Right ventricle myocardium inferior (tissue), 1 donor: ENCODE measurements at places on chromosomes 12 and 14. TPM values are rescaled to one million over a fixed set of nuclear protein-coding genes. Genes with fewer than 3 reads are reported as not detected.

TRIM9 gene
- total RNA-seq = 0.62 TPM

RPGRIP1 gene
- 0.60 TPM for total RNA-seq

FICD gene
- total RNA-seq = 2.9 TPM

AICDA gene
- total RNA-seq = 0.08 TPM

RASAL1 gene
- total RNA-seq = not detected

SRGAP1 gene
- 2.2 TPM for total RNA-seq

TIMELESS gene
- total RNA-seq = 3.2 TPM

- DNase-seq = no peak
Observed at GRCh38 chr12:123942238-123942653, 30.4 kb downstream of the CCDC92 start.

GRCh38 chr12:123948401-123948795, 24.2 kb downstream of the CCDC92 start:
- DNase-seq = peak; percentile 59

DNA sequence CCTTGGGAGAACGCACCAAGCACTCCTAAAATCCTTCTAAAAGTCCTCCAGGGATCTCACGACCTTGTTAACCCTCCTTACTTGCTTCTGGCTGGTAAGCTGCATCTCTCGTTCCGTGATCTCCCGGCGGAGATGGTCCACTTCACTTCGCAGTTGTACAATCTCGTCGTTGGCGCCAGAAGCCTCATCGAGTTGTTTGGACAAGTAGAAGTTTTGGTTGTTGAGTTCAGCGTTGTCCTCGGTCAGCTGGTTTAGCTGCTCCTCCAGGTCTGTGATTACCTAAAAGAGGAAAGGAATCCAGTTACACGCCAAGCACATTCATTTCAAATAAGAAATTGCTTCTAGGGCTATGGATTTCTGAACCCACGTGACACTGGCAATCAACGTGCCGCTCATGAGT, 67.1 kb downstream of the PRKAB1 start:
- no peak for DNase-seq

- no peak for DNase-seq
Observed at GRCh38 chr12:105419606-105420005, 89.1 kb downstream of the C12orf75 start.

DNA sequence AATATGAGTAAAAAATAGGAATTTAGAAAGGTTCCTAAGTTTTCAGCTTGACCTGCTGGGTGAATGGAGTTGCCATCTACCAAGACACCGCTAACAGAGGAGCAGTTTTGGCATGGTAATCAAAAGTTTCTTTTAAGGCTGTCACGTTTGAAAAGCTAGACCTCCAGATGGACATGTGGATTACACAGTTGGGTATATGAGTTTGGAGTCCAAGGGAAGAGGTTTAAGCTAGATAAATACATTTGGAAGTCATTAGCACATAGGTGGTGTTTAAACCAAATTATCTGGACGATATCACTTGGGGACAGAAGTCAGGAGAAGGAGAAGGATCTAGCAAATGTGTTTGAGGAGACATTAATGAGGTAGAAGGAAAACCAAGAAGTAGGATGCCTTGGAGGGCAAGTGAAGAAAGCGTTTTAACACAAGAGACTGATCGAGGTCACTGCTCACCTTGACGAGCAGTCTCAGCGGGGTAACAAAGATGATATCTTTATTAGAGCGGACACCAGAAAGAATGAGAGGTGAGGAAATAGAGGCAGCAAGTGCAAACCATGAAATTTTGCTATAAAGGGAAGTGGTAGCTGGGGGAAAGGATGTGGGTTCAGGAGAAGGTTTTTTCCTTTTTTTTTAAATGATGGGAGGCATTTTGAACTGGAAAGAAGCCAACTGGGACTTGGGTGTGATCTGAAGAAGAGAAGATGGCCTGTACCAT, 17.6 kb downstream of the PNP start:
- no peak for DNase-seq

GRCh38 chr12:40229690-40230651, 5.2 kb downstream of the LRRK2 start:
- DNase-seq = no peak

DNA sequence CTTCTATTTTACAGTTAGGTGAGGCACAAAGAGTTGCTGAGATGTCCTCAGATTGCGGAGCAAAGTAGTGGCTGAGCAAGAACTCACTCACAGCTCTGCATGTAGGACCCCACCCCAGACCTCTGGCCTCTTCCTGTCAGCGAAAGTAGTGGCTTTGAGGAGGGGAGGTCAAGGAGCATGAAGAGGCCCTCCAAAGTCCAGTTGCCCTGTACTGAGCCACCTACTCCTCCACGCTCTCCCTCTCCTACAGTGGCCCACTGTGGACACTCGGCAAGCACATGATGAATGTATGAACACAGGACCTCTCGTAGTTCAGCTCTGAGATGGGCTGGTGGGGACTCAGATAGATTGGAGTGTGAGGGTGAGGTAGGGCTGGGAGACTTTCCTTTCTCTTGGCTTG, 5.3 kb upstream of the PLEKHH1 start:
- no peak for DNase-seq

GRCh38 chr14:73662487-73662943, 17.7 kb downstream of the DNAL1 start:
- DNase-seq = no peak

GRCh38 chr12:58359084-58359483, 417.7 kb downstream of the ATP23 start:
- DNase-seq = peak; percentile 65

- DNase-seq = no peak
Observed at GRCh38 chr14:95713596-95714371, at the start of gene TCL1A. Gene TCL1A, minus strand, starts transcription at chr14:95714125. Its CDS starts 59 bp downstream, at chr14:95714066.

GRCh38 chr12:106085213-106085612, 53.5 kb downstream of the NUAK1 start:
- DNase-seq = no peak

DNA sequence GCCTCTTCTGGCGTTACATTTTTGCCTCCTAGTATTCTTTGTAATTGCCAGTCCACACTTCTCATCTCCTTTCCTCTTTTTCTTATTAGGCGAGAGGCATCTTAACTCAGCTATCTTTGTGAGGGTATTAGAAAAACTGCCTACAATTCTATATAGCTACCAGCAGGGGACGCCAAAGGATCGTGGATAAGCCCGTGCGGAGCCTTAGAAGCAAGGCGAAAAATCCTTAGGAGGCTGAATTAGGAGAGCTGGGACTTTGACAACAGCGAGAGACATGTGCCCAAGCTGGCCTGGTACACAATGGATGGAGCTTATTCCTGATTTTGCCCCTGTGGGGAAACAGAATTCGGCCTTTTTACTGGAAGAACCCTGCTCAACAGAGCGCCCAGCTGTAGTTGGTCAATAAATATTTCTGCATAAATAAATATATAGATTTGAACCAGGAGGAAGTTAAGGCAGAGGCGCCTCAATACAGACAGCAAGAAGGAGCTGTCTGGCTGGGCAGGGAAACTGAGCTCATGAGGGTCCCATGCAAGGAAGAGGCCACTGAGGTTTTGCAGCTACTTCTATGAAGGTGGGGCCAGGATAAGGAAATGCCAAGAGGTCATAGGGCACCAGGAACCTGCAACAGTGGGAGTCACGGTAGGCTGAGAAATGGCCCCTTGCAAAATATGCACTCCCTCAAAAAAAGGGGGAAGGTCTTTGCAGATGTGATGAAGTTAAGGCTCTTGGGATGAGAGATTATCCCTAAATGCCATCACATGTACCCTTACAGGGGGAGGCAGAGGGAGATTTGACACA, 14.6 kb upstream of the RBM19 start:
- DNase-seq = no peak

DNA sequence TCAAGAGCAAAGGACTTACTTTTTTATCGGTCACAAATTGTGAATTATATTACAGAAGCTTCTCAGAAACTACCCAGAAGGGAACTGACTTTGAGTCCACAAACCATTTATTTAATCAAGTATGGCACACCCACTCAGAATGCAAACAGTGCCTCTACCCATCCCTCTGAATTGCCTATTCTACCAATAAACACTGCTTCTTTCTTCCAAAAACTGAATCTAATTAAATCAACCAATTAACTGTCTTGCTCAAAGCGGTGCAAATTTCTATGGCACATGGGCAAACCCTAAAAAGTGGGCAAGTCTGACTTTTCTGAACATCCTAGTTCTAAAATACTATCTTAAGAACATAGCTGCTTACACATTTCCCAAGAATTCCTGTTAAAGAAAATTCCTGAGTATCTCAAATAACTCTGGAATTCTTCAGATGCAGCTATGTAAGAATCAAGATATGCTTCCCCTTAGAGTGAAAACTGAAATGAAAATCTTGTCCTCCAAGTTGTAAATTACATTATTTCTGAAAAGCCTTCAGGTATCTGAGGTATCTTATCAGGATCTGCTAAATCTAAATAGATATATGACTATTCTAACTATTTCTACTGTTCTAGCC, 4.3 kb downstream of the SPTLC2 start:
- DNase-seq = no peak

GRCh38 chr12:5467931-5468330, 36.0 kb downstream of the NTF3 start:
- DNase-seq = no peak

- DNase-seq = no peak
Observed at GRCh38 chr14:76168531-76168930, 16.8 kb downstream of the GPATCH2L start.

DNA sequence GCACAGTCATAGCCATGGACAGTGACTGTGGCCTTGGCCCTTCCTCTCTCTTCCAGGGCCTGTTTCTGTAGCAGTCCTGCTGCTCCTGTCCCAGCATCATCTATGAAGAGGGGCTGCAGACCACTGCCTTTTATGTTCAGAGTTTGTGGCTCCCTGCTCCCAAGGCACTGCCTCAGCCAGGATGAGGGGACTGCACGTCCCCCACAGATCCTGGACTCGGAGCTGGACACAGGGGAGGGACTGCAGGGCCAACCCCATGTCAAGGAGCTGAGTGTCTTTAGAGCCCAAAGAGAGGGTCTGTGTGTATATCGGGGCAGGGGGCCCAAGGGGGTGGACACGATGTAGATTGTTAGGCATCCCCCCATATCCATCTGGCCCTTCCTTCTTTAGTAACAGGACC, 60.6 kb upstream of the DIO3 start:
- DNase-seq = peak; percentile 20

DNA sequence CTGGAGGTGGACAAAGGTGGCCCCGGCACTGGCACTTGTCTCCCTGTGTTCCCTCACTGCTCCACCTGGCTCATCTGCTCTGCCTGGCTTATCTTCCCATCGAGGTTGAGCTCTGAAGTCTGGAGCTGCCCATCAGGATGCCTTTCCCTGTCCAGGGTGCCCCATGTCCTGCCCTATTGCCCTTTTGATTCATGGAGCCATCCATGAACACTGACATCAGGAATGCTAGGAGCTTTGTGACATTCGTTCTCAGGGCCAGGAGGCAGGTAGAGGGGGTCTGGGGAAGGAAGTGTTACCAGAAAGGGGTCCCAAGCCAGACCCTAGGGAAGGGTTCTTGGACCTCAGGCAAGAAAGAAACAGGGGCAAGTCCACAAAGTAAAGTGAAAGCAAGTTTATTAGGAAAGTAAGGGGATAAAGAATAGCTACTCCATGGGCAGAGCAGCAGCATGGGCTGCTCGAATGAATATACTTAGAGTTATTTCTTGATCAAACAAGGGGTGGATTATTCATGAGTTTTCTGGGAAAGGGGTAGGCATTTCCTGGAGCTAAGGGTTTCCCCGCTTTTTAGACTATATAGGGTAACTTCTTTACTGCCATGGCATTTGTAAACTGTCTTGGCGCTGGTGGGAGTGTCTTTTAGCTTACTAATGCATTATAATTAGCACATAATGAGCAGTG, 51.6 kb downstream of the RIN3 start:
- no peak for DNase-seq

- no peak for DNase-seq
Observed at GRCh38 chr12:60278209-60278608, 682.4 kb downstream of the SLC16A7 start.

GRCh38 chr14:103281496-103282231, 52.4 kb upstream of the EIF5 start:
- no peak for DNase-seq

- no peak for DNase-seq
Observed at GRCh38 chr14:67646131-67646530, 26.4 kb downstream of the ARG2 start.

DNA sequence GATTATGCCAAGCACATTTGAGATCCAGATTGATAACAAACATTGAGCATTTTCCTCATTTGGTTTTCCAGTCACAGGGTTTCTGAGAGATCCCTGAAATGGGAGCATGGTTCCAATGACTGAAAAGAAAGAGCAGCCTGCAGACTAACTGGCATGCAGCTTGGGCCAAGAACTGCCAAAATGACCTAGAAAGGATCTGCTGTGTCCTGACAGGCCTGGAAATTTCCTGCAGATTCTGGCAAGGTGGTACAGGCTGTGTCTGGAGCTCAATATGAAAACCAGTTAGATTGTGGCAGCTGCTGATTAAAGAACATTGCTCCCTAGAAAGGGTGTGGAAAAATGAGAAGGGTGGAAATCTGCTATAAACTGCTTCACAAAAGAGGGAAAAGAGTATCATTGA, 417.3 kb downstream of the IPO8 start:
- no peak for DNase-seq

DNA sequence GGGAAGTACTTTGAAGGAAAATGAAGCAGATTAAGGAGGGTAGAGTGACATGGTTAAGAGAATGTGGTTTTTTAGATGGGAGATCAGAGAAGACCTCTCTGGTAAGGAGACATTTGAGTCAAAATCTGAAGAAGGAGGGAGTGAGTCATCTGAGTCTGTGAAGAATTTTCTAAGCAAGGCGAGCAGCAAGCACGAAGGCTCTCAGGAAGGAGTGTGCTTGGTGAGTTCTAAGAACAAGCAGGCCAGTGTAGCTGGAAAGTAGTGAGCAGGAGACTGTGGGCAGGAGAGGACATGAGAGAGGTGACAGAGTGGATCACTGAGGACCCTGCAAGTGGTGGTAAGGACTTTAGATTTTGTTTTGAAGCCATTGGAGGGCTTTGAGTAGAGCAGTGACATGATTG, 76.3 kb upstream of the FUT8 start:
- no peak for DNase-seq

DNA sequence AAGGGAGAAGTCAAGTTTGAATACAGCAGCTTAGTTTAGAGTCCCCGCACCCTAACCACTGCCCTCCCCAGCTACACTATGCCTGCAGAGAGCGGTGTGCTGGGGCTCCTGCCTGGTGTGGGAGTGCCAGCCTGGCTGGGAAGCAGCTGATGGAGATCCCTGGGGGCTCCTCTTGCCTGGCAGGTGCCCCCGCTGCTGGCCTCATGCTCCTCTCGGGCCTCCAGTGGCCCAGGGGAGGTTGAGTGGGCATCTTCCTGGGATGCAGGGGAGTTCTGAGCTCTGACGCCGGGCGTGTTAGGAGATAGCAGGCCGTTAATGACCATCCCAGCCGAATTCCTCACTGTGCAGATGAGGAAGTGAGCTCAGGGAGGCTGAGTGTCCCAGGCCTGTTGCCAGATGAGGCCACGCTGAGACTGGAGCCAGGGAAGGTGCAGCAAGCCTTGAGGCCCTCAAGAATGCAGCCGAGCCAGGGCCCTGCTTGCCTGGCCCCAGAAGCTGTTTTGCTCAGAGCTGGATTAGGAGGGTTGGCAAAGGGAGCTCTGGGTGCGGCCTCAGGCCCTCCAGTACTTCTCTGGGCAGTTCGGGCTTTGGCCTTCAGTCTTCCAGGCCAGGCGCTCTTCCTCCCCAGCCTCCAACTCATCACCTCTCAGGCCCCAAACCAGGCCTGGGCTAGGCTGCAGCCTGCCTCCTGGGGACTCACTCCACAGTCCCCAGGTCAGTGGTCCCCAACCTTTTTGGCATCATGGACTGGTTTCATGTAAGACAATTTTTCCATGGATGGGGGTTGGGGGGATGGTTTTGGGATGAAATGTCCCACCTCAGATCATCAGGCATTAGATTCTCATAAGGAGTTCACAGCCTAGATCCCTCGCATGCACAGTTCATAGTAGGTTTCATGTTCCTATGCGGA, 6.6 kb upstream of the CYP46A1 start:
- no peak for DNase-seq
